ENCODE measurements at places on chromosomes 5 and 9.

DNA sequence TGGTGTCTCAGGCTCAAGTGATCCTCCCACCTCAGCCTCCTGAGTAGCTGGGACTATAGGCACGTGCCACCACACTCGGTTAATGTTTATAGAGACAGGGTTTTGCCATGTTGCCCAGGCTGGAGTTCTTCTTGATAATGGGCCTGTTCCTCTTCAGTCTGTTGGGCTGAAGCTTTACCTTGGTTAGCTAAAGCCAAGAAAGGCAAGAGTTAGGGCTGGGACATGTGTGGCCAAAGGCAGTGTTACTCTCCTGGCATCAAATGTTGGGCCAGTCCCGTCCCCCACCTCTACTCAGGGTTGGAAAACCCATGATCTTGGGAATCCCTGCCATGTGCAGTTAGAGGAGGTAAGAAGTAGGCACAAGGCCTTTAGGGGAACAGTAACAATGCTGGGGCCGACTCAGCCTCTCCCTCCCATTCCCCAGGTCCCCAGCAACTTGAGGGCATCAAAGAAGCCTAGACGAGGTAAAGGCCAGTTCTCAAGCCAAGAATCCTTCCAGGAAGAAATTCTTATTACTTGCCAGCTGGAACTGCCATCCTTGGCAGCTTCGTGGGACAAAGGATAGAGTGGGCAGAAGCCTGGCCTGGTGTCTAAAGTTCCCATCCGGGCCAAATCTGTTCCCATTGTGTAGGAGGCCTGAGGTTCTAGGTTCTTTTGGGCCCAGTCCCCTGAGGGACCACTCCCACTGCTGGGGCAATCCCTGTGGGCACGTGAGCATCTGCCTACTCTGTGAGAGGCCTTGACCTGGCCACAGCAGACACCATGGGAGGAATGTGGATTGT lies 4.5 kb downstream of the EGR1 start:
- no peak for DNase-seq

GRCh38 chr9:88593537-88594185 lies 58.7 kb downstream of the NXNL2 start:
- DNase-seq, result no peak

DNA sequence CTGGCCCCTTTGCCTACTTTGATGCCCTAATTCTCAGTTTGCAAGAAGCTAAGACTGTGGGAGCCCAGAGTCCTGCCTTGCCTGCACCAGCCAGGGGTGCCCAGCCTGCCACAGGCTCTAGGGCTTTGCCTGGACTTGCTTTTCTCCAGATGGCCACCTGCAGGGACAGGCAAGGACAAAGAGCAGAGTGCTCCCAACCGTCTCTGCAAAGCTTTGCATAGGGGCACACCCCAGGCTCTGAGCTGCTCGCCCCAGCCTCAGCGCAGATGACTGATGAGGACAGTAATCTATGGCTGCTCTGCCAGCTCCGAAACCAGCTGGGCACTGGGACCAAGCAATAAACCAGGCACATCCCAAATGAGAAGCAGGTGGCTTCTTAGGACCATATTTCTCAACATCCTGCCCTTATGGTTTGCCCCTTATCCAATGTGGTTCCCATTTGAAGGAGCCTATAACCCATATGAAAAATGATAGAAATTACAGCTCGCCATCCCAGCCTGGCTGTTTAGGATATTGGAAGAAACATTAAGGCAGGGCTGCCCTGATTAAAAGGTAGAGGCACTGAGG lies 25.4 kb upstream of the TCF7 start:
- no peak for DNase-seq

DNA sequence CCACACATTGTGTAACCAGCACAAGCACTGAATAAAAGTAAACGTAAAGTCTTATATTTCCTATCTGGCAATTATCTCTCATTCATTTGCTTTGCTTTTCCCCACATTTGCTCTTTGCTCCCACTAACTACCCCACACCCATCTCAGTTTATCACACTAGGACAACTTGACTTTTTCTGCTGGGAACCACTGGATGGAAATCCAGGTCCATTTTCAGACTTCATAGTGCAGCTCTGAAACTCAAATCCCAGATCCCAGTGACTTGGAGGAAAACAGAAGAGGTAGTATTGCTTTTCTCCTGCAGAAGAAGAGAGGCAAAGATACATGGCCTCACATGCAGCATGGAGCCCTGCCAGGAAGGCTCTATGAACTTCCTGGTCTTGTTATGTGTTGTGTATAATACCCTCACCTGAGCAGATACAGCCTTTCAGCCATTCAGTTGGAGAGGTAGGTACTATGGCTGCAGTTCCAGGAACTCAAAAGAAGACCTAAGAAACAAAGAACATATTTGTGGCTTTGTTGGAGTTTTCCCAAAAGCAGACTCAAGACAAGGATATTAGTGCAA lies 90.0 kb upstream of the NIPBL start:
- DNase-seq, result no peak

- DNase-seq, result no peak
Observed at GRCh38 chr5:96884995-96885394, 8.7 kb downstream of the ERAP2 start.

- DNase-seq, result no peak
Observed at GRCh38 chr5:149687486-149688168, 42.5 kb upstream of the PPARGC1B start.

- no peak for DNase-seq
Observed at GRCh38 chr5:149940077-149940574, 4.5 kb downstream of the PDE6A start.

DNA sequence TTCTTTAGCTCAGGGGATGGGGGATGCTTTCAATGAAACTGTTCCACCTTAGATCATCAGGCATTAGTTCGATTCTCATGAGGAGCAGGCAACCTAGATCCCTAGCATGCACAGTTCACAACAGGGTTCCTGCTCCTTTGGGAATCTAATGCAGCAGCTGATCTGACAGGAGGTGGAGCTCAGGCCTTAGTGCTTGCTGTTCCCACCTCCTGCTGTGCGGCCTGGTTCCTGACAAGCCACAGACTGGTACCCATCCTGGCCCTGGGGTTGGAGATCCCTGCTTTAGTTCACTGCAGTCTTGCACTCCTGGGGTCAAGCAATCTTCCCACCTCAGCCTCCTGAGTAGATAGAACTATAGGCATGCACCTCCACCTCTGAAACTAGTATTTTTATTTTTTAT lies 1369.8 kb upstream of the NUDT12 start:
- DNase-seq, result no peak

- DNase-seq, result no peak
Observed at GRCh38 chr9:131620764-131621520, 75.6 kb downstream of the PRRT1B start.

GRCh38 chr5:119655061-119655460 lies 25.7 kb downstream of the FAM170A start:
- no peak for DNase-seq

DNA sequence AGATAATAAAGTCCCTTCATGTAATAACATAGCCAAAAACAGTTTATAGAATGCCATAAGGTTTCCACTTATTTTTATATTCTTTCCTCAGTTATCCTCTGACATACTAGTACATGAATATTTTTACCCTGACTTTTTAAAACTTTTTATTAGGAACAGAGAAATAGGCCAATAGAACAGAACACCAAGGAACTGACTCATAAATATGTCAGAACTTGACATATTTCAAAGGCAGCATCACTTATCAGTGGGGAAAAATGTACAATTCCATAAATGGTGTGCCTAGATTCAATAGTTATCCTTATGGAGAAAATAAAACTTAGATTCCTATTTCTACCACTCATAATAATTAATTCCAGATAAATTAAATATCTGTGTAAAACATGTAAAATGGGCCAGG lies 9.4 kb downstream of the STARD4 start:
- no peak for DNase-seq

- DNase-seq, result no peak
Observed at GRCh38 chr5:68673106-68673822, 420.6 kb upstream of the SLC30A5 start.

DNA sequence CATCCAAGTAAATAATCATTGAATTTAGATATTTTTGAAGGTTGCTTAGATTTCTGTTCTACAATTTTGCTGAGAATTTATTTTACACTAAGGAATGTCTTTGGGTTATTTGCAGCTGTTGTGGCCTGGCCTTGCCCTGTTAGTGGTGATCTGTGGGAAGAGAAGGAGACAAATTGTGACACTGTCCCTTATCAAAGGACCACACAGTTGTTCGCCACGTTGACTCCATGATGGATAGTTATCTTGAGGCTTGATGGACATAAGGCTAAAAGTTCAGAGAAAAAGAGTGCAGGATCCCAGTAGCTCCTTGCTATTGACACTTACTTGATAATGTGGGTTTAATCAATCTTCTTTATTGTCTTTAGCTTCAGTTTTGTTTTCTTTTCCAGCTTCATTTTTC lies 186.6 kb upstream of the MEF2C start:
- DNase-seq, result no peak

DNA sequence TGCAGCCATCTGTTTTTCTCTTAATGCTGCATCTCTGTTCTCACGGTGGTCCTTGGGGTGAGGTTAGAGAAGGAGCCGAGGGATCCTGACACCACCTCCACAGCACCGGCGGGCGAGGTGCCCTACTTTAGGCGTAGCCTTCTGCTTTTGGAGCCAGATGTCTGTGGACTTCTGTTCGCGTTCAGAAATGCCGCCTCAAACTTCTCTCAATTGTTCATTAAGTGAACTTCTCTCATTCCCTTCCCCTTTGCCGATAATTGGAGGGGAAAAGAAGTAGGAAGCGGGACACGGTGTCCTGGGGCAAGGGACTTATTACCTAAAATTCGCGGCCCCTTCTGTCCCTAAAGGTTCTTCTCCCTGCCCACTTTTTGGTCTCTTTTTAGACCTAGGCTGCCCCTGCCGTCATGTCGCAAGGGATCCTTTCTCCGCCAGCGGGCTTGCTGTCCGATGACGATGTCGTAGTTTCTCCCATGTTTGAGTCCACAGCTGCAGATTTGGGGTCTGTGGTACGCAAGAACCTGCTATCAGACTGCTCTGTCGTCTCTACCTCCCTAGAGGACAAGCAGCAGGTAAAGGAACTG lies 455 bp downstream of the KIF20A start:
- no peak for DNase-seq

DNA sequence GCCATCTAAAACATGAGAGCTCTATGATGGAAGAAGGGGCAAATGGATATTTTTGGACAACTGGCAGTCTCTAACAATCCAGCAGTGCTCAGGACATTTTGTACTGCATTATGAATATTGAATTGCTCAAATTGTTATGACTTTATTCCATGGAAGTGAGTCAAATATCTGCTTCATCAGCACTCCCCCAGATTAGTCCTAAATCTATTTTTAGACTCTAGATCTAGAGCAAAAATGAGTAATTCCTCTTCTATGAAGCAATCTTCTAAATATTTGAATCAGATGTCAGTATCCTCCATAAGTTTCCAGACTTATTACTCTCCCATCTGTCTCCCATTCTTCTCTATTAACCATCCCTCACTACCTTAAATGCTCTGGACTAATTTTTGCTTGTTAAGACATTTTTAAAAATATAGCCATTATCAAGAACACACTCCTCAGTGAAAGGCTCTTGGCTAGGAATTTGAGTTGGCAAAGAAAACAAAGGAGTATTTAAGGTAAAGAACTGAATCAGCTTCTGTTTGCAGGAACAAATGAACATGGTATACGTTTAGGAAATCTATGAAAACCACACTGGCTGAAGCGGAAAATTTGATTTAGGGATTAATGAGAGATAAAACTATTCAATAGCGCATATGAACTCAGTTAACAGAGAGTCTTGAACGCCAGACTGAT lies 300.9 kb downstream of the MCTP1 start:
- DNase-seq, result no peak

GRCh38 chr9:69174616-69175463 lies 763 bp downstream of the TJP2 start:
- DNase-seq, result peak; percentile 15

DNA sequence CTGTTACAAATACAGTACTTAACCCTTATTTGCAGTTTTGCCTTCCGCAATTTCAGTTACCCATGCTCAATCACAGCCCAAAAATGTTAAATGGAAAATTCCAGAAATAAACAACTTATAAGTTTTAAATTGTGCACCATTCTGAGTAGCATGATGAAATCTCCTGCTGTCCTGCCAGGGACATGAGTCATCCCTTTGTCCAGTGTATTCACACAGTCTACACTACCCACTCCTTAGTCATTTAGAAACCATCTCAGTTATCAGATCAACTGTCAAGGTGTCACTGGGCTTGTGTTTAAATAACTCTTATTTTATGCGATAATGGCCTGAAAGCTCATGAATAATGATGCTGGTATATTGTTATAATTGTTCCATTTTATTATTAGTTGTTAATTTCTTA lies 95.8 kb downstream of the PLCXD3 start:
- no peak for DNase-seq

DNA sequence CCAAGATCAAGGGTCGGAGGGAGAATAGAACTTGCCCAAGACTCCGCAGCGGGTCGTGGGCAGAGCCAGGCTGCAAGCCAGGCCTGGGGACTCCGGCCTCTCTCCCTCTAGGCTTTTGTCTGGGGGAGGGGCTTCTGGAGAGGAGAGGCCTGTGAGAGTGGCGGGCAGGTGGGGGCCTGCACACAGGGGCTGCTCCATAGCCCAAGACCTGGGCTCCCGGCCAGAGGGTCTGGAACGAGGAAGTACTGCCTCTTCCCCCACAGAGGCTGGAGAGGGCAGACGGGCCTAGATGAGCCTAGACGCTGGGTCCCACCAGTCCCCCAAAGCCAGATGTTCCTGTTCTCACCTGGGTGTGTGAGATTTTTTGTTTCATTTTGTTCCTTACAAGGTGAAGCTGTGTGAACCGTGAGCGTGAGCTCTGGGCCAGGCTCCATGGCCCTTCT lies 5.2 kb upstream of the ST6GALNAC6 start:
- DNase-seq, result no peak

DNA sequence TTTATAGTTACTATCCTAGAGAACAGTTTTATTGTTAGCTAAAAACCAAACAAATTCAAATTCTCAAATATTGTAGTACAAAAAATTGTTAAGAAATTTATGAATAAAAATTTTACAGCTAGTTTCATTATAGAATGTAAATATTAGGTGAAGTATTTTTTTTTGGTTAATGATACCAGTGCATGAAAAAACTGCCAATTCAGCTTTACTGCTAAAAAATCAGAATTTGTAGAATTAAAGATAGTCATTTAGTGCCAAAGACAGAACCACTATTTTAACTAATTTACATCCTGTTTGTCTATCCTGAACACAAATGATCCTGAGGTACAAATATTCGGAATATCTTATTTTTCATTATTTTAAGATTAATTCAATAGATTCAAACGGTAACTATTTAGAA lies 202.6 kb downstream of the FER start:
- no peak for DNase-seq

GRCh38 chr9:71955300-71955915 lies 44.0 kb downstream of the C9orf85 start:
- no peak for DNase-seq

DNA sequence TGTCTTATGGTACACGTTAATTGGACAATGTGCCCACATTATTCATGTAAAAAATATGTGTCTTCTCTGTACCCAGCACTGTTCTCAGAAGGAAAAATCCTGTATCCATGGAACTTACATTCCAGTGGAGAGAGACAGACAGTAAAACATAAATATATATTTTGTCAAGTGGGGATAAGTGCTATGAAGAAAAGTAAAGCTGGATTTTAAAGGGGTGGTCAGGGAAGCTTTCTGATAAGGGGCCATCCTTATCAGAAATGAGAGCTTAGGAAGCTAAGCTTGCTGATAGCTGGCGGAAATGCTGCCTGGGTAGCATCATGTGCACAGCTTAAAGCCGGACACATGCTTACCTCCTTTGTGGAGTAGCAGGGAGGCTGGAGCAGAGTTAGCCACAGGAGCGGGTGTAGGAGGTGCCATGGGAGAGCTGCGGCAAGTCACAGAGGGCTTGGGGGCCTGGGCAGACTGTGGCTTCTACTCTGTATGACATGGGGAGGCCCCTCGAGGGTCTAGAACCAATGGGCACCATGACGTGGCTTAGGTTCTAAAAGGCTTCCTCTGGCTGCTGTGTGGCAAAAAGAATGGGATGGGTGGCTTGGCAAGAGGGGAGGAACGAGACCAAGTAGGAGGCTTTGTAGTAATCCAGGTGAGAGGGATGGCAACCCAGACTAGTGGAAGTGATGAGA lies 141.7 kb downstream of the FGF1 start:
- no peak for DNase-seq

Data from activated CD4-positive, CD25-positive, alpha-beta regulatory T cell (primary cell).